Breast epithelium (tissue), 4 donors: ENCODE measurements at places on chromosomes 13 and 19.

GRCh38 chr19:49727217-49728030, 35.7 kb downstream of the TSKS start:
- DNase-seq, result no peak

- no peak for DNase-seq
Observed at GRCh38 chr19:24071078-24071477, 15.9 kb upstream of the ZNF254 start.

DNA sequence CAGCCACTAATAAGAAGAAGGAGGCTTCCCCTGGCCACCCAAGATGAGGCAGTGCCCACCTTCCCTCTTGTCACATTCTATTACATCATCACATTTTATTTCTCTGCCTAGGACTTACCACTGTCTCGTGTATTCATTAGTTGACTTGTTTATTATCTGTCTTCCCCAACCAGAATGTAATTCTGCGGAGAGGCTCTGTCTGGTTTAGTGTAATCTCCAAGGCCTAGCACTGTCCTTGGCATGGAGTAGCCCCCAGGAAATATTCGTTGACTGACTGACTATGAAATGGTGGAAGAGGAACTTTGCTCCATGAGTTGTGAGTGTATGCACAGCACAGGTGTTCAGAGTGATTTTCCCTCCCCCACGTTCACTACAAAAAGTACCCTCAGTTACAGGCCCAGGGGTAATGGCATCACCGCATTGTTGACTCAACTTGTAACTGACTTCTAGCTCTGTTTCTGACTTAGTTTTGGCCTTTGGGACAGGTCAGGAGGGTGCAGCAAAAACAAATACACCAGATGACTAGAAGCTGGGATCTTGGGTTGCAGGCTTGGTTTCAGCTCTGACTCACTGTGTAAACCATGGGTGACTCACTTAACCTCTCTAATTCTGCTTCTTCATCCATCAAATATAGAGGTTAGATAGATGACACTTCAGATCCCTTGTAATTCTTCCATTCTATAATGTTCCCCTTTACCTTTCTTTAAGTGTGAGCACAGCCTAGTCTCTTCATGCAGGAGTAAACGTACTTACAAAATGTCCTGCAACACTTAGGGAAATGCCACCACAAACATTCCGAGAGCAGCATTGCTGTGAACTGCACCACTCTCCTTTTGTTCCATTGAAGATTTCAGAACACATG, 229.7 kb downstream of the KCNRG start:
- peak; percentile 34 for DNase-seq

GRCh38 chr13:36814465-36814864, 4.6 kb upstream of the RFXAP start:
- DNase-seq, result no peak

GRCh38 chr13:53249236-53249635, 220.6 kb downstream of the OLFM4 start:
- DNase-seq, result no peak

- no peak for DNase-seq
Observed at GRCh38 chr13:20525144-20525600, 485 bp downstream of the CRYL1 start.

DNA sequence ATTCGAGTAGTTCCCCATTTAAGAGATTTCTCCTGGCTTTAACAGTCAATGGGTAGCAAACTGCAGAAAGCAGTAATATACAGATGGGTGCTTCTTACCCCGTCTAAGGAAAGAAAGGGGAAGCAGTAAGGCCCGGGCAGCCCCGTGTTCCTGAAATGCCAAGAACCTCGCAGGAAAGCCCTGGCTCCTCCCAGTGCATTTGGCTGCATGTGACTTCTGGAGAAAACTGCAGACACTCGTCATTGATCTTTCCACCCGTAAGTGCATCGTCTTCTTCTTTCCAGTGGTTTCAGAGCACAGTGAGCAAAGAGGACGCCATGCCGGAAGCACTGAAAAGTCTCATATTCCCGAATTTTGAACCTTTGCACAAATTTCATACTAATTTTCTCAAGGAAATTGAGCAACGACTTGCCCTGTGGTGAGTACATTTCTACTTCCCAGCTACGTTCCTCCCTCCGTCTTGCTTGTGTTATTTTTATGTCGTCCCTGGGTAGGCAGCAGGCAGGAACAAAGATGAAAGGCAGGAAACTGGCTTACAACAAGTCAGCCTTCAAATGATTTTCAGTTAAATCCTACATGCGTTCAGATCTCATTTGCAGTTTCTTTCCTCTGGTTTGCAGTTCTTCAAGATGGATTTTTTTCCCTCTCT, 165.2 kb downstream of the STK24 start:
- no peak for DNase-seq

DNA sequence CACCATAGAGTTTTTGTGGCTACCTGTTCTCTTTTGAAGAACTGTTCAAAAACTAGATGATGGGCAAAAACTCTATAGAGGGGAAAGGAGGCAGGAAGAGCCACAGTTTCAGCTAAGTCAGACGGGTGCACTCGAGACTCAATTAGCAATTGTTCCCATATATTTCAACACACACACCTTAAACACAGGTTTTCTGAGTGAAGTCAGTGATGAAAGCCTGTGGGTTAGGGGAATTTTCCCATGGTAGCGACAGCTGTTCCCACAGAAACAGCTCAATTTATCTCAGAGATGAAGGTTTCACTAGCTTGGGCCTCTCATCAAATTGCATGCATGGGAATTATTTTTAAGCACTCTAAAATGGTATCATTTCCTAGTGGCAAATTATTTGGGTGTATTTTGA, 143.4 kb downstream of the ZIC5 start:
- DNase-seq, result no peak

DNA sequence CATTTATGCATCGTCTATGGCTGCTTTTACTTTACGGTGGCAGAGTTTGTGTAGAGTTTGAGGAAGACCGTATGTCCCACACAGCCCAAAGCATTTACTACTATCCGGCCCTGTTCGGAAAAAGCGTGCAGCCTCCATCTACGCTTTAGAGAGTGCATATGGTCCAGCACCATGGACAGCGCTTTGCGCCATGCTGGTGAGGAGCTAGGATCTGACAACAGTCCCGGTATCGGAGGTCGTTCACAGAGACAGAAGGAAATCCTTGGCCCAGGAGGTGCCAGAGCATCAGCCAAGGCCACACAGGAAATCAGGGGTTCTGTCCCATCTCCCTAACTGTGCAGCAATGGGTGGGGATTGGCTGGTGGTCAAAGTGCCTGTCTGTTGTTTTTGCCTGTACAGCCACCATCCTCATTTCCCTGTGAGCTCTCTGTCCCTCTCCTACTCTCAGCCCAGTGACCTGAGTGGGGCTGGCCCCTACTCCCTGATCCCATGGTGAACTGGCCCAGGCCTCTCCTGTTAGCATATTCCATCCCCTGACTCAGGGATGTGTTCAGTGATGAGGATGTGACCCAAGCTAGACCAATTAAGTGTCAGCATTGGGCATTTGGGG, 16.2 kb upstream of the PRODH2 start:
- no peak for DNase-seq

GRCh38 chr13:52848455-52849195, at the start of gene PCDH8:
TSS of gene PCDH8 (minus strand) at chr13:52848640. CDS start at chr13:52848436, 204 bp downstream.
- DNase-seq, result no peak

DNA sequence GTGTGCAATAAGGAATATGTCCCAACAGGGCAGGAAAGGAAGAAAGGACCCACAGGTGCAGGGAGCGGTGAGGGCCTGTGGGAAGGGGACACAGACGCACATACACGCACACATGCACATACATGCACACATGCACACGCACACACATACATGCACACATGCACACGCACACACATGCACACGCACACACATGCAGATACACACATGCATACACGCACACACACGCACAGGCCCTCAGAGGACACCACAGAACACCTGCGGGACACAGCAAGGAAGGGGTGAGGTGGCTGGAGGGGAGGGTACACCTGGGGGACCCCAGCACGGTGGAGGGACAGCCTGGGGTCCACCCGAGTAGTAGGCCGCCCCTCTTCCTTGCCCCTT, 12.9 kb downstream of the PIP5K1C start:
- DNase-seq, result no peak

DNA sequence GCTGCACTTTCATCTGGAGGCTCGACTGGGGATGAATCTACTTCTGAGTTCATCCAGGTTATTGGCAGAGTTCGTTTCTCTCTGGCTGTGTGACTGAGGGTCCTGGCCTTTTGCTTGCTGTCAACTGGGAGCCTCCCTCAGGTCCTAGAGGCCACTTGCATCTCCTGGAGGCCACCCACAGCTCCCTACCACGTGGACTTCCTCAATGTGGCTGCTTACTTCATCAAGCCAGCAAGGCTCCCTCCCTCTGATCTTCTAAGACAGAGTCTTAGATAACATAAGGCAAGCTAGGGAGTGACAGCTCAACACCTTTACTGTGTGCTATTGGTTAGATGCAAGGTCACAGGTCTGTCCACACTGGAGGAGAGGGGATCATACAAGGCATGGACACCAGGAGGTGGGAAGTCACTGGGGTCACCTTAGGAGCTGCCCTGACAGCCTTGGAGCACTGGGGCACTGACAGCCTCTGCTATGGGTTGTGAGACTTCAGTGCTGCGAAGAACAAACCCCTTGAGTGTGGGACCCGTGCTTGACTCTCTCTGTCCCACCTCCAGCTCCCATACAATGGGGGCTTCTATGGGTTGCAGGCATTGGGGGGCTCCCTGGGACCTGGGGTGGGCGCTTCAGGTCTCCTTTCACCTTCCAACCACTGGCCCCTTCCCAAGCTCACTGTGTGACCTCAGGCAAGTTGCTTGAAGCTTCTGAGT, 5.3 kb downstream of the FAM187B start:
- no peak for DNase-seq

GRCh38 chr13:89755729-89756492, 1591.6 kb upstream of the MIR17HG start:
- DNase-seq, result no peak

GRCh38 chr13:42394711-42395085, 122.7 kb downstream of the AKAP11 start:
- no peak for DNase-seq

- no peak for DNase-seq
Observed at GRCh38 chr13:109330123-109330522, 456.3 kb downstream of the IRS2 start.

- DNase-seq, result no peak
Observed at GRCh38 chr19:45470762-45471081, 2.9 kb downstream of the FOSB start.

- DNase-seq, result no peak
Observed at GRCh38 chr19:21402303-21402985, 5.5 kb downstream of the ZNF493 start.

DNA sequence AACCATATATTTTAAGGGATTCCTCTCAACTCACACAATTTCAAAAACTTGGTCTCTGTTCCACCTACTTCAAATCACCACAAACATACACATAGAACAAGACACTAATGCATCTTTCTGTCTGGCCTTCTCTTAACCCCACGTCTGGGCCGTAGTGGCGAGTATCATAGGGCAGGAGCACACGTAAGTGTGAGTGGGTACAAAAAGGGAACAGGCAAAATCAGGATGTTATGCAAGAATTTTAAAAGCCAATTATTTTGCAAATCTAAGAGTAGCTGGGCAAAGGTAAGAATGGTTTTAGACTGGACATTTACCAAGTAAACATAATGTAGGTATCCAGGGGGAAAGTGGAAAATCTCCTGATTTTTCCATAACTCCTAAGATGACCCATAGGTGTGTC, 35.1 kb downstream of the MTMR6 start:
- DNase-seq, result no peak

DNA sequence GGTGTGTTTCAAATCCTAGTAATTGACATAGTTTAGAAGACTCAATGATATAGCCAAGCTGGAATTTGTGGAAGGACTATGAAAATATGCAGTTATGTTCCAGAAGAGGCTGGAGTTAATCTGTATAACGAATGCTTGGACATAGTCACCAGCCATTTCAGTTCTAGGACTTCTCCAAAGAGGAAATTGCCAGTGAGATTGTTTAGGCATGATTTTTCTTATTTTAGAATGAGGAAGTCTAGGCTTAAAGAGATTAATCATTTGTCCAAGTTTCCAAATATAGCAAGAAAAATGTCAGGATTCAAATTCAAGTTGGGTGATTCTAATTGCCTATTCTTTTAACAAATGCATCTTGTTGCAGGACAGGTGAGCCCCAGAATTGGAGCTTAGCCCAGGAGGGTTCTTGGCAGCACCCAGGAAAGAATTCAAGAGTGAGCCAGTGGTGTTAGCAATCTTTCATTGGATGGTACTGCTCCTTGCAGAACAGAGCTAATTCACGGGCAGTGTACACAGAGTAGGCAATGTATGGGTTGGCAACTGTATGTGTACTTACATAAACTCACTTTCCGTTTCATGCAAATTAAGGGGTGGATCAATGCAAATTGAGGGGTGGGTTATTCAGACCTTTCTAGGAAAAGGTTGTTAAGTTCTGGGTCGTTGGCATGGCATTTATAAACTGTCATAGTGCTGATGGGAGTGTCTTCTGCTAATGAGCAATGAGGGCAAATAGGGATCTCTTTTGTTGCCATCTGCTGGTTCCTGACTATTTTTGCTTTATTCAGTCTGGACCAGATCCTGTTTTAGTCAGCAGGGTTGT, 763.1 kb upstream of the SLITRK1 start:
- no peak for DNase-seq

DNA sequence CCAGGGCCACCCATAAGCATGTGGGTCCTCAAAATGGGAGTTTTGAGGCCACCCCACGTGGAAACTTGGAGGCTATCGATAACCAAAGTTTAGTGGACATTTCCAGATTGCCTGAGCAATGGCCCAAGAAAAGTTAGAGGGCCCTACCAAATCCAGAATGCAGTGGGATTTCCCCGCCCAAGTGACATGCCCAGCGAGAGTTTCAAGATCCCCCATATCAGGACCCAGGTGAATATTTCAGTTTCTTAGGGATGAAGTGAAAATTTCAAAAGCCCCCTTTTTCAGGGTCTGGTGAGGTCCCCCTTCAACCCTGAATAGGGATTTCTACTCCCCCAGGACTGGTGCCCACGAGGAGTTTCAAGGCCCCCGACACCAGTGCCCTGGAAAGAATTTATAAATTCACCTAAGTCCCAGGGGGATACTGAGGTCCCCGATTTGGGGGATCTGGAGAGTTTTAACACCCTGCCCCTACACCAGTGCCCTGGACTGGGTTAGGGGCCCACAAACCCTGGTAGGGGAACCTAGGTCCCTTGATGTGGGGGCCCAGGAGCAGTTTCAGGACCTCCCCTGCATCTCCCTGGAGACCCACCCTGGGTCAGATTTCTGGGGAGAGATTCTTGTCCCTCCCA, 695 bp downstream of the BST2 start:
- DNase-seq, result no peak

DNA sequence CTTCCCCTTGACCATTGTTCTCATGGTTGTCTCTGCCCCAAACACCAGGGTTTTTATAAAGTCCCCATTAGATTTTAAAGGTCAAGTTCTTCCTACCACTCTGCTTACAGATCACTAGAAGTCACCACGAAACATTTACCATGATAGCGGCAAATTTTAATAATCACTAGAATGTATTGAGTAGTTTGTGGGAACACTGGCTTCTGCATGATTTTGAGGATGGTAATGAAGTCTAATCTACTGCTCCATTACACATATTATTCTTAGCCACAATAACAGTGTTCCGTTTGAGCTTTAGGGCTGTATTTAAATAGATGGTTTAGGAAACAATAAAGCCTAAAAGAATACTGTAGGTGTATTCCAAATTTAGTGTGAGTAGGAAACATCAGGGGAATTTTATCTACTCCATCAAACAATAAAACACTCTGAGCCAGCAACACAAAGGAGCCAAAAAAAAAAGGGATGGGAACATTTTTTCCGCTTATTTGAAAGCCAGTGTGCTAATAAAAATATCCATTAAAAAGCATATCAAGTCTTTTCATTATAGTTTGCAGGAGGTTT, 49.7 kb downstream of the KLF12 start:
- no peak for DNase-seq

GRCh38 chr13:46542833-46543232, 10.1 kb upstream of the LRCH1 start:
- DNase-seq, result no peak
